ENCODE measurements at places on chromosomes 13 and 19.

- no peak for DNase-seq
Measured at GRCh38 chr19:1847348-1847683, 967 bp downstream of the REXO1 start.

GRCh38 chr13:59000770-59001169, 1163.0 kb downstream of the DIAPH3 start:
- DNase-seq: no peak

DNA sequence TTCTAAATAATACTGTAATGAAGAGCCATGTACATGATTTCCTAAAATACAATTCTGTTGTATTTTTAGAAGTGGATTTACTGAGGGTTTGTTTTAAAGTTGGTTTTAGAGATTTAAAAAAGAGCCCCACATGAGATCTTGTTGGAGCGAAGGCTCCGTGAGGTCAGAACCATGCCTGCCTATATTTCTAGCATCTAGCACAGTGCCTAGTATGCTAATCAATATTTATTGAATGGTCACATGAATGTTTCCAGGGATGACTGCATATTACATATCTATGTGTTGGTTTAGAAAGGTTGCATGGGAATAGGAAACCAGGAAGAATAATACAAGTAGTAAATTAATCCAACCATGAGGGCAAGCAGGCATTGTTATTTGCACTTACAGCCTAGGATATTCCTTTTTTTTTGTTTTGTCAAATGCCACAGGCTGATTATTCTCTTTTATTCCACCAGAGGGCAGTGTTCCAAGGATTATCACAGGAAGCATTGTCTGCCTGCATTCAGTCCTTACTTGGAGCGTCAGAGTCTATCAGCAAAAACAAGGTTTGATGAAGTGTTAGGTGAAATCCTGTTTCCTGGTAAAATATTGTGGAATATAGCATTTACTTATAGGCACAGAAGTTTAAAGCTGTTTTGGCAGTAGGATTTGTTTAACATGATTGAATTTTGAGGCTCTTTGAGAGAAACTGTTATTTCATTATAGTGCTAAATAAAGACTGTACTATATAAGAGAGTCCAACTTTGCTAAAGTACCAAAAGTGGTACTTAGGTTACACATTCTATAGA, 46.8 kb downstream of the COG3 start:
- peak; percentile 23 for DNase-seq

DNA sequence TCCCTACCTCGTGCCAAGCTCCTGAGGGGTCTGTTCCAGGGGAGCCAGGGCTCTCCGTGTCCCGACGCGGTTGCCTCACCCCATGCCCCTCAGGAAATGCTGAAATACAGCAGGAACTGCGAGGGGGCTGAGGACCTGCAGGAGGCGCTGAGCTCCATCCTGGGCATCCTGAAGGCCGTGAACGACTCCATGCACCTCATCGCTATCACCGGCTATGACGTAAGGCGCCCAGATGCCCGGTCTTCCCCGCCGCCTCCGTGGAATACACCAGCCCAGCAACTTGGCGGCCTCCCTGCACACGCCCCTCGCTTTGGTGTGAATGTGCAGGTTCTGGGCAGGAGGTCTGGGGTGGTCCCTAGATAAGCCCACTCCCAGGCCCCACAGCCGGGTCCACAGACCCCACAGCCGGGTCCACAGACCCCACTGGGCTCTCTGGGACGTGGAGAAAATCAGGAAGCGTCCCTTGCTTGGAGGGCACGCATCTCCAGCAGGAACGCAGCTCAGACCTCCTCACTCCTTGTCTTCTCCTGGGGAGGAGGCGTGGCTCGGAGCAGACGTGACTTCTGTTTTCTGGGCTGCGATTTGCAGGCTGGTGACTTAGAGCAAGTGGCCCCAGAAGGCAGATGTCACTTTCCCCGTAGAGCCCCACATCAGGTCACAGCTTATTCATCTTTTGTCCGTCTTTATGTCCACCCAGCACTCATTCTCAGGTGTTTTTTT, 19.4 kb upstream of the F7 start:
- DNase-seq: no peak

Measured in epithelial cell of proximal tubule (primary cell).